ENCODE measurements at places on chromosomes 3 and 15. TPM values are rescaled to one million over a fixed set of nuclear protein-coding genes. Genes with fewer than 3 reads are reported as not detected.

The QARS1 gene
- 290 TPM for total RNA-seq

The CCR5 gene
- total RNA-seq, result 1.3 TPM

The REC114 gene
- not detected for total RNA-seq

The CXCR6 gene
- total RNA-seq, result 12.0 TPM

The FAM43A gene
- total RNA-seq, result 32.1 TPM

The ZMYND10 gene
- 1.1 TPM for total RNA-seq

The PROK2 gene
- not detected for total RNA-seq

DNA sequence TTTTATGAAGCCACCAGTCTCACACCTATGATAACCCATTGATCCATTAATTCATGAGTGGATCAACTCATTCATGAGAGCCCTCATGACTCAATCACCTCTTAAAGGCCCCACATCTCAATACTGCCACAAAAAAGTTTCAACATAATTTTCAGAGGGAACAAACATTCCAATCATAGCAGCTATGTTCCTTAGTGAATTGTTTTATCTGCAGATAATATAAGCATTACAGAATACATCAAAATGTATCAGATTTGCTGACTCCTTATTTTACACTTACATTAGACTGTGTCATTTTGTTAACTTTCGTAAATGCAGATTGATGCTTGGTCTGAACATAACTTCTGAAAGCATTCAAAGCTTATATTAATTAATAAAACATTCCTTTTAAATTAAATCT lies 155.3 kb upstream of the MBNL1 start:
- H3K4me3 ChIP-seq, result no peak overlapping the region
- no peak overlapping the region for H3K27ac ChIP-seq
- H3K36me3 ChIP-seq, result no peaks in the 10 kb centered on the region
- no peaks in the 10 kb centered on the region for H3K27me3 ChIP-seq
- no peak for DNase-seq

GRCh38 chr15:80615783-80616391 lies 79.2 kb upstream of the ABHD17C start:
- DNase-seq, result no peak
- peak overlapping the region; percentile 22 for H3K27ac ChIP-seq
- H3K36me3 ChIP-seq, result no peaks in the 10 kb centered on the region
- no peaks in the 10 kb centered on the region for H3K27me3 ChIP-seq

- no peak for DNase-seq
- H3K4me3 ChIP-seq, result peak overlapping the region; percentile 89
- no peaks in the 10 kb centered on the region for H3K27me3 ChIP-seq
- H3K4me1 ChIP-seq, result peaks cover 17% of the 10 kb centered on the region
- peak overlapping the region; percentile 83 for H3K27ac ChIP-seq
These were observed 944 bp upstream of the EIF4E3 start for GRCh38 chr3:71726146-71726545.

DNA sequence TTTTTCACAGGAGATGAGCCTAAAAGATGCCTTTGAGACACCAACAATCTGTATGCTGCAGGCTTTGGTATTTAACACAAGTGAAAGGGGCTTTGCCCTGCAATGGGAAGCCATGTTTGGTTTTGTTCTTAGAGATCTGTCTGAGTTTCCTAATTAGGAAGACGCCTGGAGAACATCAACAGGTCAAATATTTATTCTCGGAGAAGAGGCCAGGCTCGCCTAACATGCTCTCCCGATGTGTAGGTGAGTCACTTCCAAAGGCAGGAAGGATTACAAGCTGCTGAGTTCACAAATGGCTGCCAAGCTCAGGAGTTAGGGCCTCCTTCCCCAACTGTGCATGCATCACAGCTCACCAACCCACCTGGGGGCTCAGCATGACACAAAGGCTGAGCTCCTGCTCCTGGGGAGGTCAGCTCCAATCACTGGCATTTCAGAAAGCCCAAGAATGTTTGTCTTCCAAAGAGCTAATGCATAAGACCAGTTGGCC lies 119.5 kb upstream of the PRICKLE2 start:
- peaks cover 8% of the 10 kb centered on the region for H3K4me1 ChIP-seq
- DNase-seq, result no peak
- H3K4me3 ChIP-seq, result no peak overlapping the region
- no peaks in the 10 kb centered on the region for H3K27me3 ChIP-seq

- DNase-seq, result no peak
- no peak overlapping the region for H3K4me3 ChIP-seq
- H3K27ac ChIP-seq, result no peak overlapping the region
- H3K27me3 ChIP-seq, result no peaks in the 10 kb centered on the region
- no peaks in the 10 kb centered on the region for H3K4me1 ChIP-seq
- peaks cover 22% of the 10 kb centered on the region for H3K36me3 ChIP-seq
These were observed 11.7 kb downstream of the PSMA4 start for GRCh38 chr15:78551902-78552301.

GRCh38 chr15:30924353-30924752 lies 20.6 kb downstream of the FAN1 start:
- no peaks in the 10 kb centered on the region for H3K27me3 ChIP-seq
- no peaks in the 10 kb centered on the region for H3K4me1 ChIP-seq
- peaks cover 17% of the 10 kb centered on the region for H3K36me3 ChIP-seq
- H3K4me3 ChIP-seq, result no peak overlapping the region

DNA sequence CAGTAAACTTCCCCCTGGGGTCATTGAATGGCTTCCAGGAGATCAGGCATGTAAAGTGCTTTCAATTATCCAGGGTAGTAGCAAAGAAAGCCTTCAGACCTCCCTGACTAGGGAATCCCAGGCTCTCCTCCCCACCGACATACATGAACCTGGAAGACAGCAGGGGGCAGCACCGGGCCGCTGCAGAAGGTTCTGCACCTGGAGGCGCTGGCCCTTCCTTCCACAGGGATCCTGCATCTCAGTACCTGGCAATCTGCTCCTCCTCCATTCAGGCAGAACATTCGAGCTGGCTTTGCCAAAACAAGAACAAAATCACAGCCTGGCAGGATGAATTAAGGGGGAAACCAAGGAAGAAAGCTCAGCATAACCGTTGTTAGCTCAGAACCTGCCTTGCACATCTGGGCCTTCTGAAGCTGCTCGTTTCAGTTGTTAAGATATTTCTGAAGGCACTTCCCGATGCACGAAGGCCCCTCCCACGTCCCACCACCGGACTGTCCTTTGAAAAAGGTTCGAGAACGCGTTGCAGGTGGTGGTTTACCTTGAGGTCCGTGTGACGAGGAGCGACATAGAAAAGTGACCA lies 237.7 kb downstream of the SLCO3A1 start:
- no peak overlapping the region for H3K27ac ChIP-seq
- no peaks in the 10 kb centered on the region for H3K27me3 ChIP-seq
- no peaks in the 10 kb centered on the region for H3K36me3 ChIP-seq
- DNase-seq, result no peak

- no peak overlapping the region for H3K27ac ChIP-seq
- no peaks in the 10 kb centered on the region for H3K27me3 ChIP-seq
- no peak overlapping the region for H3K4me3 ChIP-seq
- no peaks in the 10 kb centered on the region for H3K36me3 ChIP-seq
- H3K4me1 ChIP-seq, result no peaks in the 10 kb centered on the region
- DNase-seq, result no peak
These were observed 211.3 kb upstream of the NSMCE3 start for GRCh38 chr15:29480949-29481348.

DNA sequence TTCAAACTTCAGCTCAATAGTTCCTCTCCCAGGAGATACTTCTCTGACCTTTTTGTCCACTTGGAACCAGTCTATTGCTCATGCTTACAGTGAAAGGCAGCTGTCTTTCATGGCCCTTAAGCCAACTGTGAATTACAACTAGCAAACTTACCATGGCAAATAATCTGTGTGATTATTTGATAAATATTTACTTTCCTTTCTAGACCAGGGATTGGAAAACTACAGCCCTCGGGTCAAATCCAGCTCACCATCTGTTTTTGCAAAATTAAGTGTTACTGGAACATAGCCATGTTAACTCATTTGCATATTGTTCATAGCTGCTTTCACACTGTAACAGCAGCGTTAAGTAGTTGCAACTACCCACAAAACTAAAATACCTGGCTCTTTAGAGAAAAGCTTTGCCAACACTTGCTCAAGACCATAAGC lies 289.1 kb upstream of the MCTP2 start:
- H3K27ac ChIP-seq, result no peak overlapping the region
- DNase-seq, result no peak
- H3K4me3 ChIP-seq, result no peak overlapping the region
- no peaks in the 10 kb centered on the region for H3K4me1 ChIP-seq

DNA sequence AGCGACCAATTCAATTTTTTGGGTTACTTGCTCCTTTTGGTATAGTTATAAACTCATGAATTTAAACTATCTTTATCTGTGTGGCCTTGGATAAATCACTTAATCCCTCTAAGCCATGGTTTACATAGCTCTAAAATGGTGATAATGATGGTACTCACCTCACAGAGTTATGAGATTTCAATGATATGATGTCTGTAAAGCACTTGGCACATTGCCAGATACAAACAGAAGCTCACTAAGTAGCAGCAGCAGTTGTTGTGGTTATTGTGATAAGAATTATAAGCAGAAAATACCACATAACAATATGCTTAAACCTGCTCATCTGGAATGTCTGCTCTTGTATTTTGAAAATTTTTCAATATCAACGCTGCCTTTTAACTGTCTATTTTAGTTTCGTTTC lies 185.1 kb upstream of the SNTN start:
- no peaks in the 10 kb centered on the region for H3K36me3 ChIP-seq
- no peak overlapping the region for H3K4me3 ChIP-seq
- H3K27me3 ChIP-seq, result no peaks in the 10 kb centered on the region
- DNase-seq, result no peak

DNA sequence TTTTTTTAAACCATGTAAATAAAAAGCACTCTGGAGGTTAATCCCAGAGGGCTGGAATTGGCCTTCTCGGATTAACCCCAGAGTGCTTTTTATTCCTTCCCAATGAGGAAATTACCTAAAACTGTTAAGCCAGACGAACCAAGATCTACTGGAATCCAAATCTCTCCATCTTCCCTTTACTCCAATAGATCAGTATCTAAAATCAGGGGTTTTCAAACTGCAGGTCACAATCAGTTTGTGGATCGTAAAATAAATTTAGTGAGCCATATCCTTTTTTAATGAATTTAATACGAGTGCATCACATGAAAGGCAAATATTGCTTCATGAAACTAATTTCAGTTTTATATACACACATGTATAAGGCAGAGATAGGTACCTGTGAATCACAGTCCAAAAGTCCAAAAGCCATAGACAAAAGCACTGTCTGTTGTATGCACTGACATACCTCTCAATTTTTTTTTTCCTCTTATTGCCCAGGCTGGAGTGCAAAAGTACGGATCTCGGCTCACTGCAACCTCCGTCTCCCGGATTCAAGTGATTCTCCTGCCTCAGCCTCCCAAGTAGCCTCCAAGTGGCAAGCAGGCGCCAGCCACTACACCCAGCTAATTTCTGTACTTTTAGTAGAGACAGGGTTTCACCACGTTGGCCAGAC lies 61.3 kb downstream of the TBL1XR1 start:
- no peak for DNase-seq
- no peak overlapping the region for H3K27ac ChIP-seq
- H3K4me1 ChIP-seq, result no peaks in the 10 kb centered on the region
- H3K27me3 ChIP-seq, result no peaks in the 10 kb centered on the region
- no peaks in the 10 kb centered on the region for H3K36me3 ChIP-seq

GRCh38 chr3:65448120-65448519 lies 590.6 kb downstream of the MAGI1 start:
- H3K36me3 ChIP-seq, result no peaks in the 10 kb centered on the region
- DNase-seq, result no peak
- H3K27me3 ChIP-seq, result no peaks in the 10 kb centered on the region
- H3K4me3 ChIP-seq, result no peak overlapping the region
- no peak overlapping the region for H3K27ac ChIP-seq

GRCh38 chr3:69273896-69274295 lies 112.0 kb downstream of the FRMD4B start:
- no peak overlapping the region for H3K4me3 ChIP-seq
- DNase-seq, result no peak
- no peaks in the 10 kb centered on the region for H3K4me1 ChIP-seq
- no peaks in the 10 kb centered on the region for H3K36me3 ChIP-seq
- H3K27ac ChIP-seq, result no peak overlapping the region

GRCh38 chr3:98563661-98564281 lies 29.6 kb downstream of the CPOX start:
- H3K4me1 ChIP-seq, result no peaks in the 10 kb centered on the region
- no peak overlapping the region for H3K4me3 ChIP-seq
- no peaks in the 10 kb centered on the region for H3K36me3 ChIP-seq
- no peak overlapping the region for H3K27ac ChIP-seq
- no peaks in the 10 kb centered on the region for H3K27me3 ChIP-seq

GRCh38 chr3:25604107-25604805 lies 60.5 kb downstream of the TOP2B start:
- no peaks in the 10 kb centered on the region for H3K4me1 ChIP-seq
- no peaks in the 10 kb centered on the region for H3K27me3 ChIP-seq
- DNase-seq, result no peak
- no peak overlapping the region for H3K27ac ChIP-seq

GRCh38 chr3:126995254-126995780 lies 12.4 kb downstream of the PLXNA1 start:
- H3K4me3 ChIP-seq, result no peak overlapping the region
- H3K27ac ChIP-seq, result peak overlapping the region; percentile 49
- peaks cover 20% of the 10 kb centered on the region for H3K4me1 ChIP-seq
- DNase-seq, result no peak
- H3K36me3 ChIP-seq, result no peaks in the 10 kb centered on the region

GRCh38 chr3:171165499-171165921 lies 139.0 kb upstream of the SLC2A2 start:
- H3K27ac ChIP-seq, result no peak overlapping the region
- H3K4me1 ChIP-seq, result no peaks in the 10 kb centered on the region

Measured in esophagus squamous epithelium (tissue), 5 donors.